ENCODE measurements at places on chromosomes 16 and 17.

DNA sequence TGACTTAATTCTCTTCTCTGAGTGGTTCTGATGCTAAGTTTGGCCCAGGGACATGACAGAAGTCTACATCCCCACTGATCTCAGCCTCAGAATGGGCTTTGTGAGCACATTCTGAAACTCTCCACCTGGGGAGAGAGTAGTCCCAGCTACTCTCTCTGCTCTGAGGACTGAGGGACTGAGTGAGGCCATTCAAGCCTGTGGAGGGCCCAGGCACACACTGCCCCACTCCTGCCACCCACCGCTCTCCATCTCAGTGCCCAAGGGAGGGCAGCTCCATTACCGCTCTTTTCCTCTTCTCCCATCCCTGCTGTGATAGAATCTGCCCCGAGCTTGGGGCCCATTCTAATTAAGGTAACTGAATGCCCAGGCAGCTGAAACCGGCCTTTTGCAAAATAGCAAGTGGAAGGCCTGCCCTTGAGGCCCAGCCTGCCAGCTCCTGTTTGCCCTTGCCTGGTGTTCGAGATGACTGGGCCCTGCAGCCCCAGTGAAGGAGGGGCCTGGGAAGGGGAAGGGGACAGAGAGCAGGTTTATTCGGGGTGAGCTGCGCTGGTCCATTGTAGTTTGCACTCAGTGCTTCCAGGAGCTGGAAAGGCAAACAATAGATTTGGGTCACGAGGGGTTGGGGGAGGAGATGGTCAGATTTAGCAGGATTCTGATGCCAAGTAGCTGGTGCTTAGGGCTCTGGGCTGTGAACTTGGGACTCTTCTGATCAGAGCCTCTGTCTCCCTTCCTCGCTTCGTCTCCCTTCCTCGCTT, 76.2 kb downstream of the RAB11FIP4 start:
- DNase-seq: no peak

DNA sequence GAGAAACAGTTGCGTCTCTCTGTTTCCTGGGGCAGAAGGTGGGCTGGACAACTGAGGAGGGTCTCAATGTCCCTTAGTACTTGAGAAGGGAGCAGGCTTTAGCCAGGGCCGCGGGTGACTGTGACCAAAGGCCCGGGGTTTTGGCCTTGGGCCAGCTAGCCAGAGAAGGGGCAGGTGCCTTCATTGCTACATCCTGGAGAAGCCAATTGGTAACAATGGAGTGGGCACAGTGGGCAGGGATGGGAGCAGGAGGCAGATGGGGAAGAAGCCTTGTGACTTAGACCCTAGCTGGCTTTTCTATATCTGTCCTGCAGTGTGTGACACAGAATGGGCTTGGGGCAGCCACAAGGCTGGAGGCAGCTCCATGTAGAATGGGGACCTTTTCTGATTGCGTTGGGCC, 46.0 kb downstream of the CLEC16A start:
- DNase-seq: no peak

- no peak for DNase-seq
Observed at GRCh38 chr17:73838815-73839214, 194.6 kb upstream of the SDK2 start.

DNA sequence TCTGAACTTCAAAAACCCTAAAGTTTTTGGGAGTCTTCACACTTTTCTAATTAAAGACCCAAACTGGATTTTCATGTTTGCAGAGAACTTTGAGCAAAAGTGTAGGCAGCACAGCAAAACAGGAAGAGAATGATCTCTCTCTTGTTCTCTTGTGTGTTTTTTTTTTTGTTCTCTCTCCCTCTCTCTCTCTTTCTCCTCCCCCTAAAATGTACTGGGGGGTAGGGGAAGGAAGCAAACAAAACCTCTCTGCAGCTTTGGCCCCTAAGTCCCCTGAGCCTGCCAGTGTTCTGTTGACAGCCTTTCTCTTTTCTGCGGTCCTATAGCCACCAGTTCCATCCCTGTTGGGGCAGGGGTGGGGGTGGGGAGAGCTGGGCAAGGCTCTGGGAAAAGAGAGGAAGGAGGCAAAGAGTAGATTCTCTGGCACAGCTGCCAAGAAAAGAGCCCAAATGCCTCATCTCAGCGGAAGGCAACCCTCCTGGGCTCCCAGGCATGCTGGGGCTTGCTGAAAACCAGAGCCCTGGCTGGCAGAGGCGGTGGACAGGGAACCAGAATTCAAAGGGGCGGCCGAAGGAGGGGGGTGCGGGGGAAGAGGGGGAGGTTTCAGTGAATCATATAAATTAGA, 295.3 kb downstream of the SOX9 start:
- peak; percentile 63 for DNase-seq

DNA sequence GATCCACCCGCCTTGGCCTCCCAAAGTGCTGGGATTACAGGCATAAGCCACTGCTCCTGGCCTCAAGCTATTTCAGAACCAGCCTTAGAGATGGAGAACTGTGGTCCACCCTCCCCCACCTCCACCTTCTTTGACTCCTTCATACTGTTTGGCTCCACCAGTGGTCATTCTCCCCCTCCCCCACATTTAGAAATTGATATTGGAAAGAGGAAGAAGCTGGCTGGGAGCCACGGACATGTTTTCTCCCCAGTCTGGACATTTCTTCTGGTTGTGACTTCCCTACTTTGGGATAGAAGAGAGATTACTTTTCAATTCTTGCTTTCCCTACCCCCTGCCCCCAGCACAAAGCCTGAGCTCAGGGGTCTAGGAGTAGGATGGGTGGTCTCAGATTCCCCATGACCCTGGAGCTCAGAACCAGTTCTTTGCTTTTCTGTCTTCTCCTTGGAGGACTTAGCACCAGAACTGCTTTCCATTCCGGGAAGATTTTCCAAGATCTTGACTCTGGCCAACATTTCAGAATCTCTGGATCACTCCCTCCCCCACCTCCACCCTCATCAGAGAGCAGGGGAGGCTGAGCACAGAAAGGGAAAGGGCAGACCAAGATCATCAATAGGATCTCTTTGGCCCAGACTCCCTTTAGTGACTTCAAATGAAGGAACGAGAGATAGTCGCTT, 16.3 kb downstream of the CAVIN1 start:
- DNase-seq: no peak
